ENCODE measurements at places on chromosomes 3 and 15.

DNA sequence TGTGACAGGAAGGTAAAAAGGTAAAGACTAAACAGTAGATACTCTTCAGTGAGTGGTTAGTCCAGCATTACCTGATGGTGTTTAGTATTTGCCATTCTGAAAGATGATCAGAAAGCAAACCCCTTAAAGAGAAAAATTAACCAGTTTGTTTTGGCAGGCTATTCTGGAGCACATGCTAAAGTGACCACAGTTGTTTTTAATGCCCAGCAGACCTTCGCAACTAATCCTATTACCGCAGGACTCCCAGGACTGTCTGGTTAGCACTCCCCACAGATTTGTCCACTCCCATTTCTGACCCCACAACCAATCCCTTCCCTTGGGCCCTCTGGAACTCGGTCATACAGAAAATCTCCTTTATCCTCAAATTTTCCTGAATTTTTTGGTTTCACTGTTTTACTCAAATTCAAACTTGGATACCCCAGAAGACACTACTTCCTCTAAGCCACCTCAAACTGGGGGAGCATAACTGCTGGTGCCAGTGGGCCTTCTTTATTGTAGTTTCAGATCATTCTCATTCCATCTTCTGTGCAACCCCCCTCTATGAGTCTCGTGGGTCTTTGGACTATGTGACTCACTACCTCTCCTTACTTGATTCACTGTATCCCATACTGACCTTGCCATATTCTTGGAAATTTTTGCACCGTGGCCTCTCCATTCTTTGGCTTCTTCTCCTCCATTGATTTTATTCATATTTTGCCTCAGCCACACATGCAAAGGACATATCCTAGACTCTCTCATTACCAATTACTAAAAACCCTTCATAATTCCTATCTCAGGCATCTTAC, 104.4 kb downstream of the RBMS3 start:
- no peak for DNase-seq

GRCh38 chr3:13111173-13111872, 38.1 kb upstream of the IQSEC1 start:
- DNase-seq: no peak

DNA sequence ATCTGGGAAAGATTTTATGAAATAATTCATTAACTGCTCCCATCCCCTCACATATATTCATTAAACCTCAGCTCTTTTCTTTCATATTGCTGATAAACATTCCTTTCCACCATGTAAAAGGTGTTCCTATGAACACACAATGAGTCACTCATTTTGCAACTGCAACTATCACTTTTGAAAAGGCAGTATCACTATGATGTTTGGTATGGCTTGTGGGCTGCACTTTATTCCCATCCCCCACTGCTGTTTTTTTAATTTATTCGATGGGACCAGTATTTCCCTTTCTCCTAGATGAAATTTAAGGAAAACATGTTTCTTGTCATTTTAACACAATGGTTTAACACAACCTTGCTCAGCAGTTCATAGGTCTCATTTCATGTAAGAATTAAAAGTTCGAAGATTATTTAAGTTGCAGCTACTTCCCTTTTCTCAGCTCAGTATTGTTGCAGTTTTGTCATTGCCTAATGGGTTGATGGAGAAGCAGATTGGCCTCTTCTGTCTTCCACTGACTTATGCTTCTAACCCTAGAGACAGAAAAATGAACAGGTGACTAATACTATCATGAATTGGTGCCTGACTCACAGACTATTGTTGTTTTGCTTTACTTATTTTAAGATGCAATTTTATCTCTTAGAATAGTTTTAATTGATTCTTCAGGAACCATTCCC, 280.3 kb downstream of the ZPLD1 start:
- DNase-seq: no peak

- no peak for DNase-seq
Measured at GRCh38 chr15:75327005-75327404, 8.9 kb upstream of the COMMD4 start.

- DNase-seq: no peak
Measured at GRCh38 chr3:184884359-184885017, 72.5 kb downstream of the VPS8 start.

DNA sequence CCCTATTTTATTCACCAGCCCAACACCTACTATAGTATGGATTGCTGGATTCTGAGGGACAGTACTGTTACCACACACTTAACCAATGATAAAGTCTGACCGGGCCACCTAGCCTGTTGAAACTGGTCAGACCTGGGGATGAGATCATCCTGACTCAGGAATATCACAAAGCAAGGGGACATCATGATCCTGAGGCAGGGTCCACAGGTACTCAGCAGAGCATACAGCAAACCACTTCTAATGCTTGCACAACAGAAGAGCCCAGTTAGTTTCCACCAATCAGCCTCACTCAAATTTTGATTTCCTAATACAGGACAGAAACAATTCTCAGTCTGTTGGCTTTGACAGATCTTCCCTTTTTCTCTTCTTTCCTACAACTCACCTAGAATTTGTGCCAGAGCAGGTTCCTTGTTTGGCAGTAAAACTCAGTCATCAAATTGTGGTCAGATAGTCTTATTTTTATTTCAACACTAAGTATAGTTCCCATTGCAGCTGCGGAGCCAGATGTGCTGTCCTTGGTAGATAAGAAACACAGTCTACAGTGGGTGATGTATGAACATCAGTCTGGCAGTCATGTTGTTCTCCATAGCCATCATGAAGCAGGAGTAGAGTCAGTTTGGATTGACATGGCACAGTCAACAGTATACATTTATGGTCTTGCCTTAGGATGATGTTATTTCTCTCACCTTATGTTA, 90.1 kb upstream of the PRR23C start:
- DNase-seq: no peak

DNA sequence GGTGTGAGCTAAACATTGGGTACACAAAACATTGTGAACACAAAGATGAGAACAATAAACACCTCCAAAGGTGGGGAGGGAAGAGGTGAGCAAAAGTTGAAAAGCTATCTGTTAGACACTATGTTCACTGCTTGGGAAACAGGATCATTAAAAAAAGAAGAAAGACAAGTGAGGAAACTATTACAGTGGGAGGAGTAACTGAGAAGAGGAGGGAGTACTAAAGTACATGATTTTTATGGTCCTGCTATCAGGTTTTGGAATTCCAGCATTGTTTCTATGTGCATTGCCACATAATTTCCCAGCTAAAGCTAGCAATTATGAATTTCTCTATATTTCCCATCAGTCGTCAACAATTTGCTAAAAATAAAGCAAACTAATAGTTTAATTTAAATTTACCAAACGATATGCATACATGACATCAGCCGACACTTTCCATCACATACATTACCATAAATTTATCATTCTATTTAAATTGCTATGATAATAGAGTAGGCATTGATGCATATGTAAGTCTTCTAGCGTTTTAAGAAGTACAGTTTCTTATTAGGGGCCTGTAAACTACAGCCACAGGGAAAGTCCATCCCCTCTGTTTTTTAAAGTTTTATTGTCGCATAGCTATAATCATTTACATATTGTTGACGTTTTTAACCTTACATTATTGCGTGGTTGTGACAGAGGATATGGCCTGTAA, 221.8 kb downstream of the CHL1 start:
- DNase-seq: no peak
